ENCODE measurements at places on chromosomes 1 and 21.
A peak's percentile ranks its signal among the peaks of the same experiment; 100 is the strongest.

- ATAC-seq, result peak; percentile 73
Observed at GRCh38 chr1:71089536-71090270, 8.9 kb upstream of the ZRANB2 start.

DNA sequence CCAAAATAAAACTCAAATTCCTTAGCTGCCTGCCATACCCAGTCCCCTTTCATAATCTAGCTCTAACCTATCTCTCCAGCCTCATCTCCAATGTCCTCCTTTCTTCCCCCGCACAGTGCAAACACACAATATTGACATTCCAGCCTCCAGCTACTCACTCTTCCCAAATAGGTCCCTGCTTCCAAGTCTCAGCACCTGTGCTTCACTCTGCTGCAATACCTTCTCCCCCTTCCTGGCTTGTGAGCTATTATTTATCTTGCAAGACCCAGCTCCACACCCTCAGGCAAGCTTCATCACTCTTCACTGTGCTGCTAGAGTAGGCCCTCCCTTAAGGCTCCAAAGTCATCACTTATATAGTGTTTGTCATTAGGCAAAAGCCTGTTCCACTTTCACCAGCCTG is 9.7 kb downstream of the PLPP3 start:
- no peak for ATAC-seq

GRCh38 chr1:65792669-65793358 is at the start of gene PDE4B:
Gene PDE4B, plus strand, starts transcription at chr1:65792895.
- ATAC-seq, result peak; percentile 85

DNA sequence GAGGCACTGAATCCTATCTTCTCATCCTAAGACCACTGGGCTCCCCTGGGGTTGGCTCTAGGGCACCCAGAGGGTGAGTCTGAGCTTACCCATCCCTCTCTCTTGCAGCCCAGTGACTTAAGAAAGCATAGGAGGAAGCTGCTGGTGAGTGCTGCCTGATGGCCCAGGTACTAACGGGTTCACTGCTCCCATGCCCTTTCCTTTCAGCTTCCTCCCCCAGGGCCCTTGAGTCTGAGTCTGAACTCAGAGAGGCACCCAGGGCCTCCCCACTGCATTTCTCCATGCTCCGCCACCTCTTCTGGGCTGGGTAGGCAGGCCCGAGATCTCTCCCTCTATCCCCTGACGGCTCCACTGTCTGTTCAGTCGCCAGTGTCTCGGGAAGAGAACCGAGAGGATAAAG is 29.7 kb downstream of the PPFIA4 start:
- no peak for ATAC-seq

GRCh38 chr1:7616076-7616832 is 154.8 kb upstream of the VAMP3 start:
- ATAC-seq, result peak; percentile 62

DNA sequence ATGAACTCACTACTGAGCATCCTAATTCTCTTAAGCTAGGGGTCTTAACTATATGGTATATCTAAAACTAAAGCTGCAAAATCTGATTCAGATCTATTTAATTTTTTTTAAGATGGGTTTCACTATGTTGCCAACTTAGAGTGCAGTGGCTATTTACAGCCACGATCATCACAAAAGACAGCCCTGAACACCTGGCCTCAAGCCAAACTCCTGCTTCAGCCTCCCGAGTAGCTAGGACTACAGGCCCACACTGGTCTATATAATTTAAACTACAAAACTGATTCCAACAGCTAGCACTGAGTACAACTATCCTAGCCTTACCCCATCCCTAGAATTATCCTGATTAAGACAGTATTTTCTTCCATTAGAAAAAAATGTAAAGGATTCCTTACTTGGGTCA is 37.1 kb downstream of the EIF4G3 start:
- peak; percentile 55 for ATAC-seq

- no peak for ATAC-seq
Observed at GRCh38 chr21:43276811-43277210, 108.0 kb downstream of the CRYAA start.

- no peak for ATAC-seq
Observed at GRCh38 chr21:39046236-39046916, 136.9 kb downstream of the PSMG1 start.

GRCh38 chr1:84827555-84827954 is 65.5 kb downstream of the LPAR3 start:
- ATAC-seq, result no peak

DNA sequence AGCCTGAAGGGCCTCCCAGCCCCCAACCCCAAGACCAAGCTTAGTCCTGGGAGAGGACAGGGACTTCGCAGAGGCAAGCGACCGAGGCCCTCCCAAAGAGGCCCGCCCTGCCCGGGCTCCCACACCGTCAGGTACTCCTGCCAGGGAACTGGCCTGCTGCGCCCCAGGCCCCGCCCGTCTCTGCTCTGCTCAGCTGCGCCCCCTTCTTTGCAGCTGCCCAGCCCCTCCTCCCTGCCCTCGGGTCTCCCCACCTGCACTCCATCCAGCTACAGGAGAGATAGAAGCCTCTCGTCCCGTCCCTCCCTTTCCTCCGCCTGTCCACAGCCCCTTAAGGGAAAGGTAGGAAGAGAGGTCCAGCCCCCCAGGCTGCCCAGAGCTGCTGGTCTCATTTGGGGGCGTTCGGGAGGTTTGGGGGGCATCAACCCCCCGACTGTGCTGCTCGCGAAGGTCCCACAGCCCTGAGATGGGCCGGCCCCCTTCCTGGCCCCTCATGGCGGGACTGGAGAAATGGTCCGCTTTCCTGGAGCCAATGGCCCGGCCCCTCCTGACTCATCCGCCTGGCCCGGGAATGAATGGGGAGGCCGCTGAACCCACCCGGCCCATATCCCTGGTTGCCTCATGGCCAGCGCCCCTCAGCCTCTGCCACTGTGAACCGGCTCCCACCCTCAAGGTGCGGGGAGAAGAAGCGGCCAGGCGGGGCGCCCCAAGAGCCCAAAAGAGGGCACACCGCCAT is 21.9 kb upstream of the ARF1 start:
- ATAC-seq, result peak; percentile 22

GRCh38 chr21:25708467-25709065 is 26.1 kb downstream of the ATP5PF start:
- peak; percentile 56 for ATAC-seq

- ATAC-seq, result peak; percentile 59
Observed at GRCh38 chr1:203626910-203627246, 246 bp downstream of the ATP2B4 start.

- ATAC-seq, result no peak
Observed at GRCh38 chr1:116277840-116278540, 95.1 kb upstream of the ATP1A1 start.

GRCh38 chr1:10727751-10728232 is 68.7 kb downstream of the CASZ1 start:
- no peak for ATAC-seq

GRCh38 chr1:31617916-31618746 is 642 bp downstream of the HCRTR1 start:
- peak; percentile 89 for ATAC-seq

DNA sequence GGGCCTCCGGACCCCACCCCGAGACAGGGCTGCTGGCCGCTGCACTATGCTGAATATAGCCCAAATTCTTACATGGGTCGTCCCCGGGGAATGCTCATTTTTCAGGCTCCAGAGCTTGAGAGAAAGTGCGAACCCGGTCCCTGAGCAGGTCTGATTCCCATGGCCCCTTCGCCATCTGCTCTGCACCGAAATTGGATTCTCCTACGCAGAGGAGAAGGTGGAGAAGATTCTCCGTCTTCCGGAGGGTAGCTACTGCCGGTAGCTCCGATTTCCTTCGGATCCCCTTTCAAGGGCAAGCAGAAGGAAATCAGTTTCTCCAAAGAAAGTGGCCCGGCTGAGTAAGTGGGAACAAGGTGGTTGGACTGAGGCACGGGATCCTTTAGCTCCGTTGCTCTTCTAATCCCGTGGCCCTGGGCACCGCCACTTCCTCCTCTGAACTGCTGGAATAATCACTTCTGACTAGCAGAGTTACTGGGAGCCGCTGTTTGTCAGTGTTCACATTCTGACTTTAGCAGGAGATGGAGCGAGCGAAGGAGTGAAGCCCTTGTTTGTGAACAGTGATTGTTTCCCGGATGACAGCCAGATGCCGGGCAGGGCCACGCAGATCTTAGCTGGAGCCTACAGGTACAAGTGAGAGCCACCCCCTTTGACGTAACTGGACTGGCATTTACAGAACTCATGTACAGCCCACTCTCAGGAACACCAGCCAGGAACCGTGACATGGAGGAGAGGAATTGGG is 1.1 kb upstream of the ZNF496 start:
- peak; percentile 10 for ATAC-seq

GRCh38 chr21:39454949-39455668 is 3.3 kb downstream of the SH3BGR start:
- ATAC-seq, result no peak

- peak; percentile 80 for ATAC-seq
Observed at GRCh38 chr1:202189001-202189790, 4.4 kb upstream of the LGR6 start.

- peak; percentile 37 for ATAC-seq
Observed at GRCh38 chr1:203520315-203520714, 26.4 kb downstream of the OPTC start.

DNA sequence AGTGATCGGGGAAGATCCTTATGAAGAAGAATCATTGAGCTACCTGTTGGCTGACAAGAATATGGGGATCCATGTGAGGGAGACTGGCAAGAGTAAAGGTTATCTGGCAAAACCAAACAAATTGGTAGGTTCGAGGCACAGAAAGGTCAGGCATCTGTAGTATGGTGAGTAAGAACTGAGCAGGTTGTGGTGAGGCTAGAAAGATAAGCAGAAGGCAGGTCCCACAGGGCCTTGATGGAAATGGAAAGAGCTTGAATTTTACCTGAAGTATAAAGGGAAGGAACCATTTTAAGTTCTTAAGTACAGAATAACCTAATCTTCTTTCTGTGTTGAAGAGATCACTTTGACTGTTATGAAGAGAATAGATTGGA is 11.1 kb downstream of the PTPRC start:
- ATAC-seq, result no peak

DNA sequence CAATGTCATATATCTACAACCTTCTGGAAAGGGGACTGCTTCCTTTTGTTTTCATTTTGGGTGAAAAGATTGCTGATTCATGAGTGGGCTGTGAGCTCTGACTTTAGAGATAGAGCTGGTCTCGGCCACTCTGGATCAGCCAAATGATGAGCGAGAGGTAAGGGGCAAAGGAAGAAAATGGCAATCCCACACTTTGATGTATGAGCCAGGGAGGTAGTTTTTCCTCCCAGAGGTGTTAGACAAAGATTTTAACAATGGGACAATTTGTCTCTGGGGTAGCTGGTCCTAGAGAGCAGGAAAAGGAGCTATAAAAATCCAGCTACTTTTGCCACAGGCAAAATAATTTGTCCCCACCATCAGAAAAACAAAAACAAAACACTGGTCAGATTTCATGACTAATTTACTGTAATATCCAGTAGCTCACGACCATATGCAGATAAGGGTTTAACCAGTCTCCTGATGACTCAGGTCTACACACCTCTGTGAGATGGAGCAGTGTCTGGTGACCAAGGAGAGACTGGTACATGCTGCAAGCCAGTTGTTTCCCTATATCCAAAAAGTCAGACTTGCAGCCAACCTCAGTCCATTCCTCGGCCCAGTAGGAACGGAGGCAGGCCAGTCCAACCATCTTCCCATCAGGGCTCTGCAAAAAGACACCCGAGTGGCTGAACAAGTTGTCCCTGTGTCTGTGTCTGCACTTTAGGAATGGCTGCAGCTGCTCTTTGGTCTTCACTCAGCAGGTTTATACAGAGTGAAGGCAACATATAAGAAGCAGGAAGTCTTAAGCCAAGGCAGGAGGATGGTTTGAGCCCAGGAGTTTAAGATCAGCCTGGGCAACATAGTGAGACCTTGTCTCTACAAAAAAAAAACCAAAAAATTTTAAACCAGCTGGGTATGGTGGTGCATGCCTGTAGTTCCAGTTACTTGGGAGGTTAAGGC is 29.2 kb downstream of the DNASE2B start:
- ATAC-seq, result no peak

DNA sequence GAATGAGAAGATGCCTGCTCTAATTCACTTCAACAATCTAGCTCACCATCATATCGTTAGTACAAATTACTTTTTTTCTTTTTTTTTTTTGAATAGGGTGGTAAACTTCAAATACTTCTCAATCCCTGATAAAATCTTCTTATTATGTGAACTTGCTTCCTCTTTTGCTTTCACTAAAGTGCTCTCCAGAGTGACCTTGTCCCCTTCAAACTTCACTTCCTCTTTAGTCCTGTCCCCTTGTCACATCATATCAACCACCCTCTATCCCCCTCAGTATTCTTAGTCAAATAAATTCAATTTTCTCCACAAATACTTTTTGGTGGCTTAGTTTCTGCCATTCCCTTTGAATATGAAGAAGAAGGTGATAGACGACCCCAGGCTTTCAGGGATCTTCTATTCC is 124.9 kb upstream of the PLXNA2 start:
- no peak for ATAC-seq

DNA sequence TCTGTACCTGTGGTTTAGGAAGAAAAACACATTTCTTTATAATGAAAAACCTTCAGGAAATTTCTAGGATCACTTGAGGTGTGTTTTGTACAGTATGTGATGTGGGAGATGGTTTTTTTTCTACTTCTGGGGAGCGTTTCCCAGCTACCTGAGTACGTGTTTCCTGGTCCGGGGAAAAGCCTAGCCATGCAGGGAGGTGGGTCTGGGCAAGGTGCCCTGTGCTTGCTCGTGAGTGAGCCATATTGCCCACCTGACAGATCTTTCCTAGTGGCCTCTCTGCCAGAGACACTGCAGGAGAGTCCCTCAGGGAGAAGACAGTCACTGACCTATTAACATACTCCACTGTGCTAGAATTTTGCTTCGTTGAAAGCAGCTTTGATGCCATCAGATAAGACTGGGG is 41.3 kb downstream of the TRPM2 start:
- no peak for ATAC-seq

GRCh38 chr1:100860397-100860991 is 34.1 kb downstream of the EXTL2 start:
- peak; percentile 90 for ATAC-seq

- no peak for ATAC-seq
Observed at GRCh38 chr1:113399062-113399583, 8.8 kb downstream of the MAGI3 start.

GRCh38 chr1:151367658-151368392 is 4.7 kb downstream of the SELENBP1 start:
- ATAC-seq, result no peak

GRCh38 chr1:107415241-107415640 is 274.4 kb downstream of the NTNG1 start:
- ATAC-seq, result no peak

DNA sequence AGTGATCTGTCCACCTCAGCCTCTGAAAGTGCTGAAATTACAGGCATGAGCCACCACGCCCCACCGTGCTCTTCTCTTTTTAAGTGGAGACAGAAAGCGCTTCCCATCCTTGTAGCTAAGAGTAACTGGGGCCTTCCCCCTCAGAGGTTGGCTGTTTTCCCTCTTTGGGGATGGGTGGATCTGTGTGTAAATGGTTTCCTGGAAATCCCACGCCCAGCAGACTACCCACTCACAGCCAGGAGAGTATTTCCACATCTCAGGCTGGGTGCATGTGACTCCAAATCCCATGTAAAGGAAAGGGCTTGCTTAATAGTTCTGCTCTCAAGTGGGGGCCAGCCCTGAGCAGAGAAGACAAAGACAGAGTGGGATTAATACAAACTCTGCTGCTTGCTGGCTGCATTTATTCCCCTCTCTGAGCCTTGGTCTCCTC is 19.6 kb upstream of the TCEA3 start:
- ATAC-seq, result no peak

- ATAC-seq, result no peak
Observed at GRCh38 chr1:17924578-17924977, 169.4 kb downstream of the ACTL8 start.

- ATAC-seq, result no peak
Observed at GRCh38 chr1:52424813-52425212, 20.4 kb downstream of the PRPF38A start.
